ENCODE measurements at places on chromosomes 5 and 9.

DNA sequence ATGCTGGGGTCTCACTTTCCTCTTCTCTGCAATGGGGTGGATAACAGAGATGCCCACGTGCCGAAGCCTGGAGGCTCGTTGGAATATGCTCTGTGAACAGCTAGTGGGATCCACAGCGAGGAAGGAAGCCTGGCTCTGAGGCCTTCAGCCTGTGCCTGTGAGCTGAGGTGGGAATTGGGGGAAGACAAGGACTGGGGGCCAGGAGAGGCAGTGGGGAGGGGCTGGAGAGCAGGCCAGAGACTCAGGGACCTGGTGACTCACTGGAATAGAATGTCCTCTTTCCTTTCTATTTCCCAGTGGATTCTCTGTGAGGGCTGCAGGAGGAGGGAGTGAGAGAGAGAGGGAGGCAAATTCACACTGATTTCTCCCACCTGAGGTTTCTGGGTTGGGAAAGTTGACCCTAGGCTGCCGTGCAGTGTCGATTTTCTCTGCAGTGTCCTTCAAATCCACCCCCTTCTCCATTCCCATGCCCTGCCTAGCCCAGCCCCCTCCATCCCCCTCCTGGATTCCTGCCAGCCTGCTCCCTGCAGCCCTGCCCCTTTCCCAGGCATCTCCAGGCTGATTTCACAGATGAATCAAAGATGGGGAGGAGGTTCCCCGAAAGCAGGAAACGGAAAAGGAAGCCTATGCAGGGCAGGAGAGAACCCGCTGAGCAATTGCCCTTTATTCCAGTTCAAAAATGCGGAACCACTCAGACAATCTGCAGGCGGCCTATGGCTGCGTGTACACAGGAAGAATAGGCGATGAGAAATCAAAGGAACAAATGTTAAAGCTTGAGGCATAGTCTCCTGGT lies 1.4 kb upstream of the SPAAR start:
- peak; percentile 92 for DNase-seq

DNA sequence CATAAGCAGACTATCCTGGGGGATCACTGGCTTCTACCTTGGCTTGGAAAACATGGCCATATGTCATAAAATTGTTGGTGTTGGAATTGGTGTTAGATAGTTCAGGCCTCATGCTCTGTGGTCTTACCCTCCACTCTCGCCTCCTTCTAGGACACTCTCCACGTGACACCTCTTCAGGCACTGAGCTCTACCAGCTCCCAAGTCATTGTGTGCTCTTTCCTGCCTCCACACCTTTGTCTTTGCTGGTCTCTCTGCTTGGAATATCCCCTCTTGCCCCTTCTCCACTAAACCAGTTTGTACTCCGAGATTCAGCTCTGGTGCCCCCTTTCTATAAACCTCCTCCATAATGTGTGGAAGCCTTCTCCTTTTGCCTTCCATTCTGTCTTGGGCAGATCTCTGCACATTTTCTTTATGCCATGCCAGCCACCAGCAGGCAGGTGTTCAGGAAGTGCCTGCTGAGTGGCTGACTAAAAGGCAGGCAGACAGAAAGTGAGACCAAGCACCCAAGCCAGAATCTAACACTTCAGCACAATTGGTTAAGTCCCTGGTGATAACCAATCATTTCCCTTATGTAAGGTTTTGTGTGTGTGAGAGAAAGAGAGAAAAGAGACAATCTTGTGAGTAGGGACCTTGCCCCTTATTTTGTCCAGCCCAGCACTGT lies 37.7 kb downstream of the SAR1B start:
- DNase-seq = no peak

- no peak for DNase-seq
Measured at GRCh38 chr5:95738072-95738471, 6.9 kb downstream of the RHOBTB3 start.

- no peak for DNase-seq
Measured at GRCh38 chr5:32023816-32024215, 150.3 kb downstream of the GOLPH3 start.

DNA sequence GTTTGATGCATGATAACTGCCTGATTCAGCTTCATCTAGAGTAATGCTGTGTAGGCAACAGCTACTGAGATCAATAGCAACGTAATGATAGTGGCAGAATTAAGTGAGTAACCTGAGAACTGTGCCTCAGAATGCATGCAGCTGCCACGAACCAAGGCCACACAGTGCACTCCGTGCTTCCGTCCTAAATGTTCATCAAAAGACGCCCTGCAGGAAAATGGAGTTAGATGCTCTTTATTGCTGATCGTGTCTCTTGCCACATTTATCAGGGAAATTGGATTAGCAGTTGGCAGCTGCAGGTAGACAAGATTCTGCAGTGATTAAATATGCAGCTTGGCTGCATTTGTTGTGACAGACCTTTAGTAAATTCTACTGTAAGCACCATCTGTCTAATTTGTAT lies 107.7 kb upstream of the TLX3 start:
- no peak for DNase-seq

DNA sequence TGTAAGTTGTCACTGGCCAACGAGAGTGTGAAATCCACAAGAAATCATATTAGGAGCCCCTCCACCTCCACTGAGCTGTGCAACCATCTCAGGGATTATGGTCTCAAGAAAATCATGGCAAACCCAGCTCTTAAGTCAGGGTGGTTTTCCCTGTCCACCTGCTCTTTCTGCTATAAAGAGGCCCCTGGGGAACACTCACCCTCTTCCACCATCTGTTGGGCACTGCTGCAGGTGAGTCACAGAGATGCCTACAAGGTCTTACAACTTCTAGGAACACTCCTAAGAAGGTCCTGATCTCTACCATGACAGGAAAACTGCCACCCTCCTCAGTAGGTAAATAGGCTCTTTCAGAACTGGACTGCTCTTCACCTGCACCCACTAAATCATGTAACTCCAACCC lies 61.8 kb downstream of the DRD1 start:
- DNase-seq = no peak
